ENCODE measurements at places on chromosomes 12 and 14.

DNA sequence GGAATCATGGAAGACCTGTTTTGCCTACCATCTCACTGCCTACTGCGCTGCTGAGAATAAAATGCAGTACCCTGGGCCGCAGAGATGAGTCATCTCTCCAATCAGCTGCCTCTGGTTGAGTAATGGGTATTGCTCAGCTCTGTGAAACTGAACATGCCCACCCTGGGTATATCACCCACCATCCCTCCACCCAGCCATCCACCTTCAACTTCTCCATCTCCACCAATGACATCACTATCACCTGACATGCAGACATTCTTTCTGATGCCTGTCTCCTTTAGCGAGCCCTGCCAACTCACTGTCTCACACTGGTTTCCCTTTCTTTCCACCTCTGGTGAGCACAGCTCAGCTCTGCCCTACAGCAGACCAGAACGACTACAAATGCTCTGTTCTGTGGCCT lies 33.6 kb downstream of the E2F7 start:
- DNase-seq: no peak

DNA sequence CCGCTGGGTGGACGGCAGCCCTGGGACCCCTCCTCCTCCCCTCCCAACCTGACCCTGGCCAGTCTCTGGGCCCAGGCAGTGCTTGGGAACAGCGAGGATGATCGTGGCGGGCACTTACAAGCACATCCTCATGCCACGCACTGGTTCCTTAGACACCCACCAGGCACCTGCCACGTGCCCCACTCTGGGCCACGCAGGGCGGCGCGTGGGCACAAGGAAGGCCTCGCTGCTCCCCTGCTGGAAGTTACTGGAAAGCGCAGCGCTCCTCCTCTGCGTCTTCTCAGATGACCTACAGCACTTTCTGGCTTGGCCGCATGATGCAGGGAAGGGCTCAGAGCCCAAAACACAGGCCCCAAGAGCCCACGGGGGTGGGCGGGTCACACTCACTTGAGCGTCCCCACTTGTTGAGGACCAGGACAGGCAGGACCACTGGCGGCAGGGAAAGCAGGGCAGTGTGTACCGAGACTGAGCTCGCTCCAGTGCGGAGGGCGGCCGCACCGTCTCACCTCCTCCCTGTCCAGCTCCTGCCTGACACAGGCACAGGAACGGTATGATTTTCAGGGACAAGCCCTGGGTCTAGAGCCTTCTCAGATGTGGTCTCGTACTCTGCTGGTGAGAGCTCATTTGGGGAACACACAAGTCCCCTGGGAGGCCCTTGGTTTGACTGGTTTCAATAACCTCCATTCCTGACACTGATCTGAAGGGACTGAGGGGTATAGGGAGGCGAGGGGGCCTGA lies 128.3 kb upstream of the EVL start:
- DNase-seq: no peak

- no peak for DNase-seq
Measured at GRCh38 chr14:74465335-74465734, 27.8 kb downstream of the NPC2 start.

DNA sequence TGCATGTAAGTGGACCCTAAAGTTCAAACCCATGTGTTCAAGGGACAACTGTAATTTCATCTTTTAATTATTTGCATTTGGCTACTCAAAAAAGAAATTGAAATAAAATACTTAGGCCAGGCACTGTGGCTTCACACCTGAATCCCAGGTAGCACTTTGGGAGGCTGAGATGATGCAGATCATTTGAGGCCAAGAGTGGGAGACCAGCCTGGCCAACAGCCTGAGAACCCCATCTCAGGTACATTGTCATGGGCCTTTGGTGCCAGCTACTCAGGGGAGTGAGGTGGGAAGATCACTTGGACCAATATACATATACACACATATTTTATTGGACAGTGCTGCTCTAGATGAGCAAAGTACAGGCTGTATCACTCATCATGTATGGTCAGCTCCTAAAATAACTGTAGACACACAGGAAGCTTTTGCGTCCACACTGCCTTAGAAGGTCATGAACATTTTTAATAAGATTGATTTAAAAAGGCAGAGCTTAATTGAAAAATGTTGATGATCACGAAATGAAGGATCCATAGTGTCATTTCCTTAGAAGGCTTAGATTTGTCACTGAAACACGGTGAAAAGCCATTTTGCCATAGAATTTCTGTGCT lies 2.5 kb upstream of the ZCCHC8 start:
- no peak for DNase-seq

- DNase-seq: no peak
Measured at GRCh38 chr12:68733661-68734071, 12.3 kb upstream of the SLC35E3 start.

All from NCI-H1930 (cell line).